ENCODE measurements at places on chromosomes 3 and 15.

- no peak for DNase-seq
Measured at GRCh38 chr3:182650568-182651128, 142.7 kb upstream of the ATP11B start.

GRCh38 chr15:31523027-31523654, 196.5 kb downstream of the KLF13 start:
- DNase-seq: no peak

GRCh38 chr3:30964612-30965011, 70.2 kb upstream of the GADL1 start:
- no peak for DNase-seq

DNA sequence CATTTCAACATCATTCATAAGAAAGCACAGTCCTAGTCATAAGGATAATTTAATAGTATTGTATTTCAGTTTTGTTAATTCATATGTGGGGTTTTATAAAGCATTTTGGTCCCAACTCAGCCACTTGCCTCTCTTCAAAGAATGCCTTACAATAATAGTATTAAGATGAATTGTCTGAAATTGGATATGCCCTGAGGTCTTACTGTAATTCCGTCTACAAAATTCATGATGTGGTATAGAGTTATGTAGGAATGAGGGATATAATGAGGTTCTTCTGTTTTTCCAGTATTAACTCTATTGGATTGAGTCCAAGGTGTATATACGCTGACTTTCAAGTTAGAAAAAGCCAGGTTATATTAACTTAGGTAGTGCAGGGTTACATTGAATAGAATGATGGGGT, 177.0 kb downstream of the GOLIM4 start:
- DNase-seq: no peak

- no peak for DNase-seq
Measured at GRCh38 chr3:176927280-176927679, 270.0 kb downstream of the TBL1XR1 start.

- DNase-seq: no peak
Measured at GRCh38 chr15:24761704-24762302, 86.2 kb downstream of the NPAP1 start.

DNA sequence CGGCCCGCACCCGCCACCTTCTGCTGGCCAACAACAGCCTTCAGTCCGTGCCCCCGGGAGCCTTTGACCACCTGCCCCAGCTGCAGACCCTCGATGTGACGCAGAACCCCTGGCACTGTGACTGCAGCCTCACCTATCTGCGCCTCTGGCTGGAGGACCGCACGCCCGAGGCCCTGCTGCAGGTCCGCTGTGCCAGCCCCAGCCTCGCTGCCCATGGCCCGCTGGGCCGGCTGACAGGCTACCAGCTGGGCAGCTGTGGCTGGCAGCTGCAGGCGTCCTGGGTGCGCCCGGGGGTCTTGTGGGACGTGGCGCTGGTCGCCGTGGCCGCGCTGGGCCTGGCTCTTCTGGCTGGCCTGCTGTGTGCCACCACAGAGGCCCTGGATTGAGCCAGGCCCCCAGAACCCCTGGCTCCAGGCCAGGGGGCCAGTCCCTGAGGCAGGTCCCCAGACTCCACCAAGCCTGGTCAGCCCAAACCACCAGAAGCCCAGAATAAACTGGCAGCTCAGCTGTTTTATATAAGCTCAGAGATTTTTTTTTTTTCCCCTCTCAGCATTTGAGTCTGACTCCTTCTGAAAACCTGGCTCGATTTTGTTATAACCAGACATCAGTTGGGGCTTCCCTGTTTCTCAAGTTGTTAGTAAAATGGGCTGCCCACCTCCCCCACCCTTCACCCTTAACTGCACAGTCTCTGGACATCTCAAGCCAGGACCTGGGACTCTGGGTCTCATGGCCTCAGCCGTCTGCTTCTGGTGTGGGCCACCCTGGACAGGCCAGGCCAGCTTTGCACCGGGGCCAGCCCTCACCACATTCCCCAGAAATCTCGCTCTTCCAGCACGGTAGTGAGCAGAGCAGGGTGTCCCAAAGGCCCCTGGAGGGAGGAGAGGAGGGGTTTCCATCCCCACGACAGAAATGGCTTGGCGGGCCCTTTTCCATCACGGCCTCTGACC, 1.6 kb downstream of the GP9 start:
- DNase-seq: no peak

DNA sequence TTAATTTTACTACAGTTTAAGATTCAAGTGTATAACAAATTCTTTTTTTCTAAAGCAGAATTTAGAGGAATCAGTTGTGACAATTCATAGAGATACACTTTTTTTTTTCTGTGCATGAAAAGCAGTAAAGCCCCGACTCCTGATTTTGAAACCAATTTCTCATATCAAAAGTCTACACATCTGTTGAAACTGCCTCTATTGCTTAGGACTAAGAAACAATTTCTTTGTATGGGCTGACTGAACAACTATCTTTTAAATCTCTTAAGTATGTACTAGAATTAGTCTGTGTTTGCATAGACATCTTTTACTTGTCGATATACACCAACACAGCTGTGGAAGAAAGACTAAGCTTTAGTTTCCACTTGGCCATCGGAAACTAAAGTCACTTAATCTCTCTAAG, 127.6 kb downstream of the MEIS2 start:
- DNase-seq: no peak

- peak; percentile 92 for DNase-seq
Measured at GRCh38 chr3:185332026-185332735, 30.8 kb upstream of the MAP3K13 start.

GRCh38 chr3:109900783-109901182, 563.4 kb upstream of the DPPA4 start:
- peak; percentile 83 for DNase-seq

GRCh38 chr3:58144478-58145325, 66.1 kb downstream of the DNASE1L3 start:
- DNase-seq: peak; percentile 35

GRCh38 chr15:92452143-92452542, 58.5 kb downstream of the ST8SIA2 start:
- DNase-seq: no peak

DNA sequence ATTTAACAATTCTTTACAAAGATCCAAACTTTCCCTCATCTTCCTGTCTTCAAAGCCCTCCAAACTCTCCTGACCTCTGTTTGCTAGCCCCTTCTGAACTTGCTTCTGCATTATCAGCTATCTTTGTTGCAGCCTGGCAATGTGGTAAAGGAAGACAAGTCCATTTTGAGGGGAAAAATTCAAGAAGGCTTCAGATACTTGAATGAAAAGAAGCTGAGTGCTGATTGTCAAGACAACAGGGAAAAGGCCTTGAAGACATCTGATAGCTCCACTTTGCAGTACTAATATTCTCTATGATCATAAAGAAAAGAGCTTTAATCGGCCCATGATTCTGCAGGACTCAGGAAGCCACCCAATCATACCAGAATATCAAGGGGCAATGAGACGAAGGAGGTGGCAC, 91.8 kb downstream of the LMLN start:
- no peak for DNase-seq

- DNase-seq: no peak
Measured at GRCh38 chr15:50786438-50786837, 20.9 kb upstream of the SPPL2A start.

DNA sequence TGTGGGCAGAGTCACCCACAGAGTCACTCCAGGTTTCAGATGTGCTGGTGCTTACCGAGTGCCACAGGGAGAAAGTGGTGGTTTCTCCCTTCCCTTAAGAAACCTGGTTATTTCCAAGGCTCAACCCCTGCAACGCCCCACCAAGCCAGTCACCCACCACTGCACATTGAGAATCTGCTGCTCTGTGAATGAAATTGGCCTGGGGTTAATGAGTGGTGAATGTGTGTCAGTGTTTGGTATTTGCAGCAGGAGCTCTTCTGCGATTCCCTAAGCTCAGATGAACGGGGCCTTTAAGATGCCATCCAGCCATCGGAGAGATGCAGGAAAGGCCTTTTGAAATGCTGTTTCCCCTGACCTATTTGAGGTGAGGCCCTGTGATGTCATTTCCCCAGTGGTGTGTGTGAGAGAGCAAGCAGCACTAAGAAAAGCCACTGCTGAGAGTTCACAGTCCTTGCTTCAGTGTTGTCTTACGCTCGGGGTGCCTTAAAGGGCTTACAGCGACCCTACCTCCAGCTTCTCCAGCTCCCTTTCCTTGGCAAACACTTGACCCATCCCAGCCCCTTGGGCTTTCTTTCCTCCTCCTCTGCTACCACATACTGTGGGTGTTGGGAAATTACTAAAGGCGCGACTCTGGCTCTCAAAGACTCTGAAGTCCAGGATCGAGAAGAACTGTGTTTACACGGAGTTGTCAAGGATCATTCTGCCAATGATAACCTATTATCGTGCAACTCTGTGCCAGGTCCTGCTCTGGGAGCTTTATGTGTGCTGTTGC, 68.9 kb downstream of the SMAD3 start:
- DNase-seq: no peak

DNA sequence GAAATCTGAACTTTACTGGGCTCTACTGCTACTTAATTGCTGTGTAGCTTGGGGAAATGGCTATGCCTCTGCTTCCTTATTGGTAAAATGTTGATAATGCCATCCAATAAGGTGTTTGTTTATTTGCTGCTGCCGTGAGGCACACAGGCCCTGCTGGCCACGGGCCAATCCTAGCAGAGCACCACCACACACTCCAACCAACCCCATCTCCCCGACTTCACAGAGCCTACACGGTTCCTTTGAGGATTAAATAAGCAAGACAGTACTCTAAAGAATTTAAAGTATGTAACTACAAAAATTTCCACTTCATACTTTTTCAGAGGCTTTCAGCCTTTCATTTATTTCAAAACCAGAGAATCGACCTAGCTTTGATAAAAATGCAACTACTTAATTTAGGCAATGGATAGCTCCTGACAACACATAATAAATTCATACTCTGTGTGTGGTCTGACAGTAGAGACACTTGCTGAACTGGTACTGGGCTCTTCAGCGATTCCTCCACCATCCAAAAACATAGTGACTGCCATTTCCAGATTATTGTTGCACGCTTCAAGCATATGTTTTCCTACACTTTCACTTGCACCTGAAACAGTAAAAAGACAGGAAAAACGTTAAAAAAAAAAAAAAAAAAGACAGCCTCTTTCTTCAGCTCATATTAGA, 25.3 kb downstream of the UBXN7 start:
- no peak for DNase-seq

DNA sequence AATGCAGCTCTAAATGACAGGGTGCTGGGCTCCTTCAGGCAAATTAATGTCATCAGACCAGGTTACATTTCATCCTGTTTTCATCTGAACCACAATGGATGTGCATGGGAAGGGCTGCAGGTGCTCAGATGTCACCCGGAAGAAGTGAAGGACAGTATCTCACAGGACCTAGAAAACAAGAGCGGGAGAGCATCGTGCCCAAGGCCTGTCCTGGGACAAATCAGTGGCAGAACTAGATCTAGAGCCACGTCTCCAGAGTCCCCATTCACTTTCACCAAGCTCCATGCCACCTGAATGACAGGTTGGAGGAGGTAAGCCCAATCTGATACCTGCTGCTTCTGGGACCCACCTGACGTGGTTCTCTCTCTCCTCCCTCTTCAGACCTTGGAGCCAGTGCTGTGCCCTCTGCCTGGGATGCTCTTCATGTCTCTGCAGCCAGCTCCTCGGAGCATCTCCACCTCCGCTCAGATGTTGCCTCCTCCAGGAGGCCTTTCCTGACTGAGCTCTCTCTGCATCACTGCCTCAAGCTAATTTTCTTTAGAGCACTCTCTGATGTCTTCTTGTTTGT, 77.3 kb downstream of the CPN2 start:
- no peak for DNase-seq

DNA sequence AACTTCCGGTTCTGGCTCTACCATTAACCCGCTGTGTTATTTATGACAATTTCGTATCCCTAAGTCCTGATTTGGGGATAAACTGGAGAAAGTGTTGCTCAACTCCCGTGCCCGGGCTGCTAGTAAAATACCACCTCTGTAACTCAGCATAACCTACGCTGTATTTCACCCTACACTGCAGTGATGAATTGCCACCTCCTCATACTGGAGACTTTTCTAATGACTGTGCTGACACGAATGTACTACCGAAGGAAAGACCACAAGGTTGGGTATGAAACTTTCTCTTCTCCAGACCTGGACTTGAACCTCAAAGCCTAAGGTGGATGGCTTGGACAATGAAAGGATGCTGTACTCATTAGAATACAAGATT, 16.5 kb downstream of the SLC51A start:
- no peak for DNase-seq

GRCh38 chr3:174387736-174388135, 471.4 kb upstream of the NAALADL2 start:
- no peak for DNase-seq

DNA sequence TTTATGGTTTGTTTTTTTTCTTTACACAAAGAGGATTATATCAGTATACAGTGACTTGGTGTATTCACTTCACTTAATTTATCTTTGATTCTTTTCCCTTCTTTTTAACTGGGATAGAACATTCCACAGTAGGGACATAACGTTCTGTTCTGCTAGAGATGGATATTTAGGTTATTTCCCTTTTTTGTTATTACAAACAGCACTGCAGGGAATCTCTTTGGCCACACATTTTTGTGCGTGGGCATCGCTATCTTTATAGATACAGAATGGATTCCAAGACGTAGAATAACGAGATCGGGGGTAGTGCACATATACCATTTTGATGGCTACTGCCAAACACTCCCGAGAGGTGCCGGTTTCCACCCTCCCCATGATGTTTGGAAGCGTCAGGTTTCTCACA, 44.8 kb downstream of the PXYLP1 start:
- no peak for DNase-seq

DNA sequence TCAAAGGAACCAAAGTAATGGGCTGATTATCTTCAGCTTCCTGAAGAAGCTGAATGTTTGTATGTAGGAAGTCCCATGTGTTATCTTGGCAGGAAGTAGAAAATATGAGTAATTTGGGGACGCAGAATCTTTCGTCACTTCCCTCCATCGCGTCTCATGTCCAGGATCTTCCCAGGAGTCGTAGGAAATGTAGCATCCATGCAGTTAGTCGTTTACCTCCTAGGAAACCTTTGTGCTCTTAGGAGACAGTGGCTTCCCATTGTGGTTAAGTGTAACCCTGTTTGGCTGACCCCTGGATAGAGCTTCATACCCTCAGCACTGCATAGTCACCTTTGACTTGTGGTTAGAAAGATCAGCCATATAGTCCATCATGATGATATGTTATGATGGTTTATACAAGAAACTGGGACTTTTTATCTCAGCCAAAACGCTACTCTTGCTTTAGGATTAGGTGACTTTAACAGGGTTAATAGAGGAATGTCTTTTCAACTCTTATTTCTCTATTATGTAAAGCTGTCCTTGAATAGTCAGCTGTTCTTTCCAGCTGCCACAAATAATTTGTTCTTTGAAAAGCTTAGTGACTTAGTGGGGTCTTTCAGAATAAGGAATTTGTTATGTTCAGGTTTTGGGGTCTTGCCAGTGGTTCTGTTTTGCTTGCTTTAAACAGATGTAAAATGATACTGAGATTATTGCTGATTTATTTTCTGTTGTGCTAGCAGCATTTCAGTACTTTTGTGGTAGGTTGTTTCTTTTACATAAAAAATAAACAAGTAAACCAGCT, 92.2 kb downstream of the KLHL25 start:
- no peak for DNase-seq

GRCh38 chr3:115819785-115820384, 196.6 kb downstream of the GAP43 start:
- DNase-seq: peak; percentile 77

GRCh38 chr3:126578702-126579101, 20.0 kb upstream of the C3orf22 start:
- DNase-seq: no peak
